ENCODE measurements at places on chromosomes 4 and X. TPM values are rescaled to one million over a fixed set of nuclear protein-coding genes. Genes with fewer than 3 reads are reported as not detected.

CLDN22 gene
- not detected for total RNA-seq

ETFDH gene
- 13.2 TPM for total RNA-seq

ZNF711 gene
- 14.3 TPM for total RNA-seq

TMEM47 gene
- 15.7 TPM for total RNA-seq

TRIM60 gene
- total RNA-seq = not detected

GAGE2A gene
- total RNA-seq = 0.83 TPM

CSN1S1 gene
- not detected for total RNA-seq

NPY5R gene
- total RNA-seq = 4.5 TPM

C1QTNF7 gene
- total RNA-seq = not detected

OTUD6A gene
- 0.13 TPM for total RNA-seq

WAS gene
- total RNA-seq = 0.79 TPM

AKAP4 gene
- not detected for total RNA-seq
